ENCODE measurements at places on chromosomes 2 and 18.

DNA sequence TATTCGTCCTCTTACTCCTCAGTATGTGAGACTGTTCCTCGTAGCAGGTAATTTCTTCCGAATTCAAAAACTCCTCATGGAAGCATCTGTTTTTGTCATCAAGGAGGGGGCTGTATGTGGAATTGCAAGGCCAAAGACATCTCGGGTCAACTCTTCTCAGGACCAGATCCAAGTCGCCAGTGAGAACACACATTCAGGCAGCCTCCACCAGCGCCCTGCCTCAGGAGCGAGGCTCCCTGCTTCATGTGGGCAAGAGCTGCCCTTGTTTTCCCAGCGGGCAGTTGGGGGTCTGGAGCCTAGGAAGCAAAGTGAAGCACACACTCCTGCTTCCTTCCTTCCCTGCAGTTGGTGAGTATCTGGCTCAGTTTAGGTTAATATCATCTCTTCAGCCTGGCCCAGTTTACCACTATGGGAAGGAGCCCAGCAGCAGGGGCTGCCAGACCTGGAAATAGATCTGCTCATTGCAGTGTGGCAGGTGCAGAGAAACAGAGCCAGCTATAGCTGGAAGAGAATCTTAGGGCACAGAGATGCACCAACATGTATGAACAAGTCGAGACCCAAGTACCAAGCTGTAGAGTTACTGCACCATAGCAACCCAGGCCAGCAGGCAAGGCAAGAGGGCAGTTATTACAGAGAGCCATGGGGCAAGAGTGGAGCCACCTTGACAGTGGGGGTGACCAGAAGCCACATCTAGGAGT, 25.3 kb downstream of the TMEM127 start:
- DNase-seq, result no peak

GRCh38 chr2:1594123-1594372, 150.3 kb downstream of the PXDN start:
- DNase-seq, result no peak

GRCh38 chr2:134253117-134253704, 661 bp upstream of the MGAT5 start:
- DNase-seq, result no peak

GRCh38 chr2:170425281-170425751, 247.4 kb downstream of the MYO3B start:
- no peak for DNase-seq

GRCh38 chr2:60416221-60417008, 137.0 kb downstream of the BCL11A start:
- DNase-seq, result no peak

- no peak for DNase-seq
These were observed 1484.5 kb upstream of the ZEB2 start for GRCh38 chr2:146004462-146004861.

DNA sequence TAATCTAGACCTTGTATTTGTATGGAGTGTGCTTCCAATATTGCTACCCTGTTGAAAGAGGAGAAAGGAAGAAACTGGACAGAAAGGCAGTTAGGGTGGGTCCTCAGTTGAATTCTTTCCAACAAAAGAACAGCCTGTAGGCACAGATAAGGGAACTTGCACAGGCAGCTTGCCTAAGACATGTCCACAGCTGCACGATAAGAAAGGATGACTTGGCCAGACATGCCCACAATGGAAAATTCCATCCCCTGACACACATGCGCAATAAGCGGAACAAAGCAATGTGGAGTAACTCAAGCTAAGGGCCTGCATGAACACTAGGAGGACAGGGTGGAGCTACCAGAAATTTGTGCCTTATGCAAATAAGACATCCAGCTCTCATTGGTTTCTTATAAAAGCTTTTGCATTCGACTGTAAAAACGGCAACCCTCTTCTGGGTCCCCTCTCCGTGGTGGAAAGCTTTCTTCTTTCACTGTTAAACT, 1084.7 kb upstream of the NXPH2 start:
- no peak for DNase-seq
